Iris pigment epithelial cell (primary cell): ENCODE measurements at places on chromosomes 7 and 10.

GRCh38 chr7:87704590-87704989 lies 76.4 kb downstream of the RUNDC3B start:
- no peak for DNase-seq

GRCh38 chr7:44220358-44221112 lies 19.8 kb downstream of the YKT6 start:
- no peak for DNase-seq

DNA sequence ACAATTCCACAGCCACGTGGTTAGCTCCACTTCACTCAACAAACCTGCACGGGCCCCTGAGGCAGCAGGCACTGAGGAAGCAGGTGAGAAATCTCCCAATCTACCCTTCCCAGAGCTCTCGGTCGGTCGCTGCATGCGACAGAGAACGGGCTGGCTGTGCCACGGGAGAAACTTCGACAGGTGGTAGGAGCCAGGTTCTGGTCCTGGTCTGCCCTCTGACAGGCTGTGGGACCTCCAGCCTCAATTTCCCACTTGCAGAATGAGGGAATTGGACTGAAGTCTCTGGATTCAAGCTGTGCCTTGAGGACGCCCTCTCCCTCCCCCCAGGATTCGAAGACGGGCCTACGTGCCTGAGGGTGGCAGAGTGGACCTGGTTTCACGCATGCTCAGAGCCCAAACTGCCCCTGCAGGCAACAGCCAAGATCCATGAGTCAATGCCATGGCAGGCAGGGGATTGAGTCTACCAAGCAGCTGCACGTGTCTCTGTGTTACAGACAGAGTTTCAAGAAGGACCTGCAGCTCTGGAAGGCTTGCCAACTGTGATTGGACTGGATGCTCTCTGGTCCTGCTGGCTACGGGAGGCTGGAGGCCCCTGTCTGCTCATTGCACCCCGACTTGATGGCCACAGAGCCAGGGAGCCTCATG lies 215.0 kb downstream of the USP6NL start:
- no peak for DNase-seq

GRCh38 chr10:33240931-33241330 lies 93.5 kb downstream of the NRP1 start:
- DNase-seq: peak; percentile 62

DNA sequence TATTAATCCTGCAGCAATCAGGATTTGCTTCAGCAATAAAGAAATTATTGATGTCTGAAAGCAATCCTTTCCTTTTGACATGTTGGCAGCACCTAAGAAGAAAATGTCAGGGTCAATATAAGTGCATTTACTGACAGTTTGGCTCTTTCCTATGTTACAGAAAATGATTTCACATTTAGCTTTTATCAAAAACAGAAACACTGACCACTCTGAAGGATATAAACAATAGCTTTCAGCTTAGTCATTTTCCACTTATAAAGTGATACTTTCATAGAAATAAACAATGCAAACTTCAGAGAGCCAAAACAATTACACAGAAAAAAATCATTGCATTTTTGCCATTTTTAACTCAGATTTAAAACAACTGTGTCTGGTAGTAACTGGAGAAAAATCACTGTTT lies 325.6 kb upstream of the KAT6B start:
- peak; percentile 68 for DNase-seq

DNA sequence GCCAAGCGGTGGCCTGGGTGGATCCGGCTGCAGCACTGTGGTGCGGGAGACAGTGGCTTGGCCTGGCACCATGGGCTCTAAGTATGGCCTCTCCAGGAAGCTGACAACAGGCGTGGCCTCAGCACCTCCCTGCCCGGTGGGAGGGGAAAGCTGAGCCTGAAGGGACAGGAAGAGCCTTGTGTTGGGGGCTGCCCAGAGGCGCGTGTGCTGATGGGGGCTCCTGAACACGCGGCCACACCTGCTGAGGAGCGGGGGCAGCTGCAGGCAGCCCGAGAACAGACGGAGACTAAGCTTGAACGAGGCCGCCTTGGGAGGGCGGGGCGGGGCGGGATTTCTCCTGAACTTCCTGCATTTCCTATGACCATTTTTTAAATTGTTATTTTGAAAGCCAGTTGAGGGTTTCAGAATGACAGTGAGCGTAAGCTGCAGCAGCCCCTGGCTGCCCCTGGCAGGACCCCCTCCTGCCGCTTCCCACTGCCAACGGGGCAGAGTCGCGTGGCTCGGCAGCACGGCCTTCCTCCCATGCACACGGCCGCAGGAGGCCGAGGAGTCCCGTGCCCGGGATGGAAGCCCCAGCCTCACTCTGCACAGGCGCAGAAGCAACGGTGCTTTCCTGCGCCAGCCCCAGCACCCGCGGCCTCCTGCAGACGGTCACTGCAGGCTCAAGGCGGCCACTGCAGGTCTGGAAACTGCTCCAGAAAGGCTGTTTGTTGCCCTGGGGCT lies 43.2 kb downstream of the DPYSL4 start:
- peak; percentile 26 for DNase-seq

- DNase-seq: no peak
Observed at GRCh38 chr7:31260851-31261250, 79.7 kb downstream of the NEUROD6 start.

DNA sequence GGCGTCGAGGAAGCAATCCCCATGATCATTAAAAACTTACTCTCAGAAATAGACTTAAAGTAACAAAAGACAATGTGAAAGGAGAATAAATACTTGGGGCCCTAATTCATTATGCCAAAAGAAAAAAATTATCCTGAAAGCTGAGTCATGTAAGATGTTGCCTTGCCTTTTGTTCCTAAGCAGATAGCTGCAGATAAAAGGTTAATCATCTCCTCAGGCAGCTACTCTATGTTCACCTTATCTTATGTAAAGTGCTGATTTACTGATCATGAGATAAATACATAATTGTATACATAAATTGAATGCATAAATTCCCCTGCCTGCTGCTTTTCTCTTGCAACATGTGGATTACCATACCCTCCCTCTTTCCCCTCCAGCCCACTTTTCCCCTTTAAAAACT lies 28.1 kb upstream of the CREB3L2 start:
- DNase-seq: peak; percentile 15

DNA sequence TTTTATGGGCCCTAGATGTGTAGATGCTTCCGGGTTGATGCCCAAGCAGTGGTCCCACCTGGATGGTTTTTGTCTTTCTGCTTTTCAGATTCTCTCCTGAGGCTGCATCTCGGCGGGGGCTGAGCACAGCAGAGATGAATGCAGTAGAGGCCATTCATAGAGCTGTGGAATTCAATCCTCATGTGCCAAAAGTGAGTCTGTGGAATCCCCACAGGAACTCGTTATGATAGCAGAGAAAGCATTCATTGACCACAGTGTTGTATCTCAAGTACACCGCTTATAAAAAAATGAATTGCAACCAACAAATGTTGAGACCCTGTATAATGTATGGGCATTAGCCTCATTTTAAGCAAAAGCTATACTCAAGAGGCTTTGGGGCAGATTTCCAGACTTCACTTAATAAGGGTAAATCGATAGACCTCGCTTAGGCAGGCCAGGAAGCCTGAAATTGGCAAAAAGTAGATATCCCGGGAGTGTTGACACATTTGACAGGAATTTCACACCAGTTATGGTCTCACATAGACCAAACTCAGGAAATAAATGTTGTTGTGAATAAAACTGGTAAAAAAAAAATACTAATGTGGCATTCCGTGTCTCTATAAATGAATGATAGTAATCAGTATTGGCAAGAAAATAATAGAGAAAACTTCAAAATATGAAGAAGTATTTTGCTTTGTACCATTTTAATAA lies 132.0 kb downstream of the WNT2 start:
- DNase-seq: no peak

- DNase-seq: peak; percentile 21
Observed at GRCh38 chr7:11570922-11571550, 261.0 kb downstream of the THSD7A start.

GRCh38 chr10:107579970-107580369 lies 415.5 kb upstream of the SORCS1 start:
- no peak for DNase-seq
